ENCODE measurements at places on chromosomes 7 and 10.

DNA sequence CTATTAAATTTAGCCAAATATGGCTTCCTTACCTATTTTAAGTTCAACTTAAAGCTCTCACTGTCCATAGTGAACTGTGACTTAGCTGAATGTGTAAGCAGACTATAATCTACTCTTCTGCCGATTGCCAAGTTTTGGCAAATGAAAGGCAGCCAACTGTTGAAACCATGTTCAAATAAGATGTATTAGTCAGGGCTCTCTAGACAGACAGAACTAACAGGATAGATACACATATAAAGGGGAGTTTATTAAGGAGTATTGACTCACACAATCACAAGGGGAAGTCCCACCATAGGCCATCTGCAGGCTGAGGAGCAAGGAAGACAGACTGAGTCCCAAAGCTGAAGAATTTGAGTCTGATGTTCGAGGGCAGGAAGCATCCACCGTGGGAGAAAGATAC, 837.7 kb upstream of the AUTS2 start:
- DNase-seq = no peak

GRCh38 chr7:144391823-144392255, 11.7 kb downstream of the NOBOX start:
- DNase-seq = peak; percentile 49

GRCh38 chr10:33102071-33102470, 144.0 kb upstream of the ITGB1 start:
- DNase-seq = no peak

GRCh38 chr10:30744106-30744505, 114.6 kb upstream of the LYZL2 start:
- DNase-seq = no peak

DNA sequence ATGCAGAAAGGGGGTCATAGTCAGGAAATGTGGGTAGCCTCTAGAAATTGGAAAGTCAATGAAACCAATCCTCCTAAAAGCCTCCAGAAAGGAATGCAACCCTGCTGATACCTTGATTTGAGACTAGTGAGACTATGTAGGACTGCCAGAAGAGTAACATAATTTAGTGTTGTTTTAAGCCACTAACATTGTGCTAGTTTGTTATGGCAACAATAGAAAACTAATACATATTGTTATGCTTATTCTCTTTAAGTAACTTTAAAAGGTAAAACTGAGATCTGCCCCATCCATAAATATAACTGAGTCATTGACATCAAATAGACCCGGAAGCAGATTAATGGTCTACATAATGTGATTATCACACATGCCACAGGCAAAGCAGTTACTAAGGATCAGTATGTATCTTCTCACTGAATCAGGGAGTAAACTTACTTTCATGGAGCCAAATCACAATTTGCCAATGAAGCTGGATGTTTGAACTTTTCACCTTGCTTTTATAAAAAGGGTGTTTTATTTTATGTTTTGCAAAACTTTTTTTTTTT, 146.4 kb upstream of the TMEM106B start:
- DNase-seq = no peak

GRCh38 chr10:117616179-117616578, 73.6 kb downstream of the EMX2 start:
- DNase-seq = no peak

GRCh38 chr7:132347123-132347522, 229.1 kb downstream of the PLXNA4 start:
- DNase-seq = no peak

DNA sequence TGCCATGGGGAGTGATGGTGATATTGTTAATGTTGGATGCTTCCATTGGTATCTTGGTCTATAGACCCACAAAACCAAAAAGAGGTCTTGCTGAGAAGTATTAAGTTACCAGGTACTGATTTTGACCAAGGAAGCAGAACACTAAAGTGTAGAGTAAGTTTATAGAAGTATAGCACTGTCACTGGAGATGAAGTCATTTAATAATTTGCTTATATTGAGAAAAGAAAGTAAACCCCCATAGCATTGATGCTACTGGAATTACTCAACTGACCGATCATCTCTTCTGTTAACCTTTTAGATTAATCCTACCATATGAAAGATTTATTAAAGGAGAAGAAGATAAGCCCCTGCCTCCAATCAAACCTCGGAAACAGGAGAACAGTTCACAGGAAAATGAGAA, 183.2 kb downstream of the RTKN2 start:
- no peak for DNase-seq

GRCh38 chr10:97494151-97494550, 4.1 kb downstream of the MMS19 start:
- DNase-seq = no peak

DNA sequence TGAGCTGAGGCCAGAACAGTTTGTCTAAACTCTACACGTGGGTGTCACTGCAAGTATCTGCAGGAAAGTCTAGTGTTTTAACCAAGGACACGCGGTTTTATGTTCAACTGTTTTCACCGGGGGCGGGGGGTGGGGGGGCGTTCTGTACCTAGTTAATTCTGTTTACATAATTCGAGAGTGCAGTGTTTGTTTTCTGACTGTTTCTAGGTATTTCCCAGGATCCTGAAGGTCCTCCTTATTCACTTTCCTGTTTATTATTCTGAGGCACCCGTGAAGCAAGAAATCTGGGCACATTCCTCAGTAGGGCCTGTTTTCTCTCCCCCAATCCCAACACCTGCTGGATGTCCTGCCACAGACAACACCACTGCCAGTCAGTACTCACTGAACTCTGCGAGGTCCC, 7.6 kb downstream of the LOXL4 start:
- no peak for DNase-seq

GRCh38 chr7:19899529-19899928, 126.1 kb upstream of the TMEM196 start:
- DNase-seq = no peak

- no peak for DNase-seq
Measured at GRCh38 chr7:103934508-103934907, 55.0 kb downstream of the RELN start.

DNA sequence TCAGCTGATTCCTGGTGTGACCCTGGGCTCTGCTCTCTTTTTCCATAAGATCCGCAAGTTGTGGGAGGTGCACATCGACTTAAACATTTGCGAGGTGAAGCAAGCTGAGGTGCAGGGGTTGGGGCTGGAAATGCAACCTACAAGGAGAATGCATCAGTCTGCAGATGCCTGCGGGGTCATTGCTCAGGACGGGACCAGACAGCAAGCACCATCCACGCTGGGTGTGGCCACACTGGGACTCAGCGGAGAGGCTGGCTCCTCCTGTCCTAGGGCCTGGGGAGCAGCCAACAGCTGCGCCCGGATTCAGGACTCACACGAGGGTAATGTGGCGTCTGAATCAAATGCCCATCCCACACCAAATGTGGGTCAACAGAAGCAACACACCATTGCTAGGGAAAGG, 33.8 kb downstream of the STK32C start:
- no peak for DNase-seq

GRCh38 chr10:938941-939678, 7.6 kb upstream of the LARP4B start:
- no peak for DNase-seq

DNA sequence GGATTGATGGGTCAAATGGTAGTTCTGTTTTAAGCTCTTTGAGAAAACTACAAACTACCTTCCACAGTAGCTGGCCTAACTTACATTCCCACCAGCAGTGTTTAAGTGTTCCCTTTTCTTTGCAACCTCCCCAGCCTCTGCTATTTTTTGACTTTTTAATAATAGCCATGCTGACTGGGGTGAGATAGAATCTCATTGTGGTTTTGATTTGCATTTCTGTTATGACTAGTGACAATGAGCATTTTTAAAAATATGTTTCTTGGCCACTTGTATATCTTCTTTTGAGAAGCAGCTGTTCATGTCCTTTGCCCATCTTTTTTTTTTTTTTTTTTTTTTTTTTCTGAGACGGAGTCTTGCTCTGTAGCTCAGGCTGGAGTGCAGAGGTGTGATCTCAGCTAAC, 155.2 kb upstream of the BMPER start:
- DNase-seq = no peak

- no peak for DNase-seq
Measured at GRCh38 chr7:15559416-15559928, 2.3 kb downstream of the AGMO start.

DNA sequence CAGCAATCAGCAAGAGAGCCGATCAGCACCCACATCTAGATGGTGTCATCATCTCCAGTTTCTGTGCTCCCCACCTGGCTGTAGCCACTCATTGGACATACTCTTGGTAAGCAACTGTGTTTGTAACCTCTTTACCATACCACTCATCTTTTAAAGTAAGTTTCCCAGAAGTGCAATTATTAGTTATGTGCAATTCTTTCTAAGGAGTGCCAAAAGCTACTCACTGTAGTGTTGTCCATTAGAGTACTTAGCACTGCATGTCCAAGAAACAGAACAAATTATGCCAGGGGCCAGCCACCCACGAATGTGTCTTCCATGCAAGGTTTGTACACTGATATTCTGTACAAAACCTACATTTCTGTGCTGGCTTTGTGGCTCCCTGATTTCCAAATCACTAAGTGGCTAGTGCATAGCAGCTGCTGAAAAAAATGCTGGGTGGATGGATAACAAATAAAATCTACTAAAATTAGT, 131.9 kb downstream of the SRPK2 start:
- no peak for DNase-seq

- DNase-seq = no peak
Measured at GRCh38 chr10:117569610-117570390, 27.3 kb downstream of the EMX2 start.

DNA sequence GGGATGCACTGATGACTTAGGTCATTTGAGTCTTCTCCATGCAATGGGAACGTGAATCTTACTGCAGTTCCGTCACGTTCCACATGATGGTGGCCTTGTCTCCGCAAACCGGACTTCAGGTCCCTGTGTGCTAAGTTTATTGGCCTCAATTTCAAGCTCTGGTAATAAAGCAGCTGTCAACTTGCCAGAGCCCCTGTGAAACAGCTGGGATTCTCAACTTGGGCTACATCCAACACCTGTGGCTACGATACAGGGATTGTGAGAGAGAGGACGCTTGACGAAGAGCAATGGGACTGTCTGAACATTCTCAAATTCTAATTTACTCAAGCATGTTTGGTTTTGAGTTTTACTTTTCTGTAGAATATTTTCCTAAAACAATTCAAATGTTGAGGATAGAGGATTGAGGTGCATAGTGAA, 174.2 kb downstream of the PTN start:
- peak; percentile 68 for DNase-seq

DNA sequence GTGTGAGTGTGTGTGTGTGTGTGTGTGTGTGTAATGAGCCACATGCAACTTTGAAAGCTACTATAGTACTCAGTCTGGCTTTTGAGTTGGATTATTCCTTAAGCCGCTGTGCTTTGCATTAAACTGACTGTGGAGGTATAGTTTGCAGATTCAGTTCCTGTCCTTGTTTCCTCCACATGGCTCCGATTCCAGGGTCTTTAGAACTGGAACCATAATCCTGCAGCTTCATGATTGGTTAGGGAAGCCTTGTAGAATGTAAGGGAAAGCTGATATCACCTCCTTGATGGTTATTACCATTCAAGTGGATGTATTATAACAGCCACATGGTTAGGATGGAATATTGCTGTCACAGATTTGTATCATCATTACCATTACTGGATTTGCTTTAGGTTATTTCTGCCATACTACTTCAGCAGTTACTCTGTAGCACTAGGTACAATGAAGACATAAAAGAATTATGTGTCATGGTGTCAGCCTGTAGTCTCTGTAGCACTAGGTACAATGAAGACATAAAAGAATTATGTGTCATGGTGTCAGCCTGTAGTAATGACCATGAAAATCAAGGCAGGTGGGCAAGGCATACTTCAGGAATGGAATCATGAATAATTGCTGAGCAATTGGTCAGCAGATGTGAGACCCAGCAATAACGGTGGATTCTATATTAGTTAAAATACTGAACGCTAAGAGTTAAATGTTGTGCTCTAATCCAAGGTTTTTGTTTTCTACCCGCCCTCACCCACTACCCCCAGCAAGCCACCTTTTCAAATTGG, 275.1 kb upstream of the FZD1 start:
- DNase-seq = no peak

DNA sequence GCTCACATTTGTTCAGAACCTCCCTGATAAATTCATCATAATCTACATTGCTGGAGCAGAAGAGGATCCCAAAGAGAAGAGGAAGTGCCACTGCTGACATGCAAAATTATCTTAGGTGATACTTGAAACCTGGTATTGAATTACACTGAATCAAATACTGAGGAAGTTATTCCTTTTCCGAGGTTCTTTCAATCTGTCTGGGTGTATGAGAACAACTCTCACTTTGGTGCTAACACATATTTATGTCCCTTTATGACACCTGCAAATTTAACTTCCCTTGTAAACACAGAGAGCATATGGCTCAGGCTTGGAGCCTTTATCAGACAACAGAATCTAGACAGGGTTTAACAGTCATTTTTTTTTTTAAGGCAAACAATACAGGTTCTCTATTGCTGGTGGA, 131.4 kb downstream of the SRPK2 start:
- DNase-seq = no peak

- no peak for DNase-seq
Measured at GRCh38 chr7:92762851-92763250, 73.5 kb downstream of the CDK6 start.

DNA sequence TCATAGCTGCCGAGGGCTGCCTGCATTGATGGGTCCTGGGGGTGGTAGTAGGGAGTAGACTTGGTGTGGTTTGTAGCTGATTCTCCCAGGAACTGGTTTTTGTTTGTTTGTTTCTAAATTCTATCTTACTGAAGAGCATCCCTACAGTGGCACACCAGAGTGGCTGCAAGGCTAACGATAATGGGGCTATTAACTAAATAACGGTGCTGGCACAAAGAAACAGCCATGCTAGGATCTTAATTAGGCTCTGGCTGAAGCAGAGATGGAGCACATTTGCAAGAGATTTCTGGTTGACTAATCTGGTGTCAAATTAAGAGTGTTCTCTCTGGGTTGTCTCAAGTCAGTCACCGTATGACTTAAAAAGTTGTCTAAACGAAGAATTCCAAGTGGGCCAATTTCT, 590.0 kb downstream of the NRG3 start:
- no peak for DNase-seq

- DNase-seq = no peak
Measured at GRCh38 chr7:24255139-24255538, 28.9 kb upstream of the NPY start.

DNA sequence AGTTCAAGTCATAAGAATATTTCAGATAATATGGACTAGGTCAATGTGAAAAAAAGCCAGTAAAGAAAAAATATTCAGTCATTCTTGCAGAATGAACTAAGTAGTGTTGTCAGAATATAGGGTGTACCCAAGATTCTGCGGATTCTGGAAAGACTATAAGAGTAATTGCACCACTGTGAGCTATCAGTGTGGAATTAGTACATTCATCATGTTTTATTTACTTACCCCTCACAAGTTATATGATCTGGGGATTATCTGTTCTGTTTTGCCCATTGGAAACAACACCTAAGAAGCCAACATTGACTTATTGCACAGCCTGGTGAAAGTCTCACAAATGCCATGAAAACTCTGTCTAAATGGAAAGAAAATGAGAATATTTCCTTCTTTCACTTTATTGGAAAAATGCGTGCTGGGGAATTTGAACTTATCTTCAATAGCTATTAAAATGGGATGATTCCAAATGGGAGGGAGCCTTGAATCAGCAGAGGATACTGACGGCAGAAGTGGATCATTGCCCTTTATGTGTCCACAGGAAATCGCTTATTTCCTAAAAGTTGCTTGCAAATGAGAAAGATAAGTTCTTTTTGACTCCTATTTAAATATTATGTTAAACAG, 563.3 kb upstream of the POM121L12 start:
- no peak for DNase-seq

GRCh38 chr7:90773269-90773668, 177.1 kb downstream of the CDK14 start:
- no peak for DNase-seq

All from left renal cortex interstitium (tissue), 4 donors.